ENCODE measurements at places on chromosomes 4 and X. TPM values are rescaled to one million over a fixed set of nuclear protein-coding genes. Genes with fewer than 3 reads are reported as not detected.
A peak's percentile ranks its signal among the peaks of the same experiment; 100 is the strongest.

SMAD1 gene
- total RNA-seq, result 30.5 TPM

RASGEF1B gene
- 25.0 TPM for total RNA-seq

ENOX2 gene
- total RNA-seq, result 14.7 TPM

SLC30A9 gene
- 34.1 TPM for total RNA-seq

GJB1 gene
- 160 TPM for total RNA-seq

DNA sequence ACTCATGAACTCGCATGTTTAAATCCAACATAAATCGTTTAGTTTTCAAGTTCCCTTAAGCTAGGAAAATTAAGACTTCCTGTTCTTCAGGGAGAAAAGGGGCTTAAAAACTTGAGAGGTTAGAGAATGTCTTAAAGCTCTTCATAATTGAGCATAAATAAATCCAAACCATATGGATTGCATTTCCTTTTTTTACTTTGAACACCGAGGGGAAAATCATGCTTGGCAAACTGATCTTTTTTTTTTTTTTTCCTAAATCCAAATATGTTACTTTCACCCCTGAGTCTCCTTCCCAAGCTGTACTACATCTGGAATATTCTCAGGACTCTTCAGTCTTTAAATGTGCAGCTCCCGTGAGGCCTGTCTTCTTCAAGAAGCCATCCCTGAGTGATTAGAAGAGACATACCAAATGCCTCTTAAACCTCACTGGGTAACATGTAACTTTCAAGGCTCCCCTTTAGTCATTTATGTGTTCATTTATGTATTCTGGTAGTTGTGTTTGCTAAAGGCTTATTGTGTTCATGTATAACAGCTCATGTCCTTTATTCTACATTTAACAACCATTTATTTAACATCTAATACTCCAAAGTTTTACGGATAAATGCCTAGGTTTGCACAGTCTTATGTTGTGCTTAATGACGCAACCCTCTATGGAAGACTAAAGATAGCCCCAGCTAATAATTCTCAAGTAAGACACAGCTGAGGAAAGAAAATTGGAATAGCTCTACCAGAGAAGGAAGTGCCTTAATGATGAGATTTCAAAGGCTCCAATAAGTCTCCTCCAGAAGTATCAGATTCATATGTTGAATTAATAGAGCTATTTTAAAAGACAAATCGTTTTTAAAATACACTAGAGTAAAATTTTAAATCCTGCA is 107.0 kb downstream of the AGTR2 start:
- no peak for DNase-seq
- no peaks in the 10 kb centered on the region for H3K36me3 ChIP-seq
- H3K4me3 ChIP-seq, result no peak overlapping the region

DNA sequence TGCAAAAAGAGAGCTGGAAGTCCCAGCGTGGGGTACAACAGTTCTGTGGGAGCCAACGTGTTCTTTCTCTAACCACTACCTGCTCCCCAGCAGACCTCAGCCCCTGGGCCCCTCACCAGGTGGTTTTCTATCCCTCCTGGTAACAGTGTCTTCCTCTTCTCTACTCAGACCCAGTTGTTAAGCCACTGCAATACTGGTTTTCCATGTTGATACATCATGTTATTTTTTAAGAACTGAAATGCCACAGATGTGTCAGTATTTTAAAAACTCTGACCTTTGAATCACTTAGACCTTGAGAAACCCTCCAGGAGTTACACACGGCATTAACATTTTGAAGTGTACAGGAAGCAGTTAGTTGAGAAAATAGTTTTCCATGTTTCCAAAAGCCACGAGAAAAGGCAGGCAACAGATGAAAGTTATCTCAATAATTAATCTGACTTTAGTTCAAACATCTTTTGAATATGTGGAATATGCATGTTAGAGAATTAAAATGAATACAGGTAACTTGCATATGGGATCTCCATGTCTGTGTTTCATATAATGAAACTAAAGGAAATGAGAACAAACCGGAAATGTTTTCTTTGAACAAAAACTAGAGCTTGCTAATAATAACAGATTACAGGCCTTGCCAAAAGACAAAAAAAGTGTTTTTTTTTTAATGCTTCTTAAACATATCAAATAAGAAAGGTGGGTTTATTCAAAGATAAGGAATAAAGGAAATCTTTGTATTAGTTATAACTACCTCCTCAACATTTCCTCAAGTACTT is 108.8 kb downstream of the ZNF827 start:
- H3K4me3 ChIP-seq, result no peak overlapping the region
- no peaks in the 10 kb centered on the region for H3K36me3 ChIP-seq
- no peaks in the 10 kb centered on the region for H3K4me1 ChIP-seq
- H3K27me3 ChIP-seq, result no peaks in the 10 kb centered on the region
- no peak overlapping the region for H3K27ac ChIP-seq
- DNase-seq, result no peak

- H3K4me3 ChIP-seq, result no peak overlapping the region
- H3K27me3 ChIP-seq, result no peaks in the 10 kb centered on the region
- no peak overlapping the region for H3K27ac ChIP-seq
- H3K4me1 ChIP-seq, result peaks cover 17% of the 10 kb centered on the region
- no peak for DNase-seq
These were observed 246.2 kb downstream of the SCFD2 start for GRCh38 chr4:53119680-53120079.

- no peaks in the 10 kb centered on the region for H3K27me3 ChIP-seq
- no peak for DNase-seq
- no peak overlapping the region for H3K4me3 ChIP-seq
- no peak overlapping the region for H3K27ac ChIP-seq
- H3K36me3 ChIP-seq, result no peaks in the 10 kb centered on the region
- no peaks in the 10 kb centered on the region for H3K4me1 ChIP-seq
These were observed 321.6 kb upstream of the PCDH10 start for GRCh38 chr4:132827522-132827921.

- peaks cover 24% of the 10 kb centered on the region for H3K4me1 ChIP-seq
- H3K27ac ChIP-seq, result peak overlapping the region; percentile 65
- no peak overlapping the region for H3K4me3 ChIP-seq
- H3K27me3 ChIP-seq, result no peaks in the 10 kb centered on the region
These were observed 55.2 kb downstream of the CHST7 start for GRCh38 chrX:46628460-46629371.

- H3K36me3 ChIP-seq, result no peaks in the 10 kb centered on the region
- H3K27me3 ChIP-seq, result no peaks in the 10 kb centered on the region
- DNase-seq, result no peak
These were observed 1.0 kb downstream of the SNX12 start for GRCh38 chrX:71067089-71067488.

DNA sequence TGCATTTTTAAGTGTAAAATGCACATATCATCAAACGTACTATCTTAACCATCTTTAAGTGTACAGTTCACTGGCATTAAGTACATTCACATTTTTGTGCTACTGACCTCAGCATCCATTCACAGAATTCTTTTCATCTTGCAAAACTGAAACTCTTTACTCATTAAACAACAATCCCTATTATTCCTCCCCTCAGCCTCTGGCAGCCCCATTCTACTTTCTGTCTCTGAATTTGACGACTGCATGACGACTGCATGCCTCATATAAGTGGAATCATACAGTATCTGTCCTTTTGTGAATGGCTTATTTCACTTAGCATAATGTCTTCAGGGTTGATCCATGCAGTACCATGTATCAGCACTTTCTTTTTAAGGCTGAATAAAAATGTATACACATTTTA is 38.7 kb downstream of the CNKSR2 start:
- no peak for DNase-seq
- no peak overlapping the region for H3K27ac ChIP-seq
- H3K36me3 ChIP-seq, result no peaks in the 10 kb centered on the region

GRCh38 chrX:23578079-23578478 is 89.2 kb upstream of the PRDX4 start:
- H3K4me1 ChIP-seq, result no peaks in the 10 kb centered on the region
- H3K27ac ChIP-seq, result no peak overlapping the region
- H3K4me3 ChIP-seq, result no peak overlapping the region

GRCh38 chr4:79178760-79179159 is 147.1 kb downstream of the NAA11 start:
- no peak overlapping the region for H3K27ac ChIP-seq
- H3K36me3 ChIP-seq, result no peaks in the 10 kb centered on the region
- H3K4me3 ChIP-seq, result no peak overlapping the region
- H3K4me1 ChIP-seq, result no peaks in the 10 kb centered on the region
- no peaks in the 10 kb centered on the region for H3K27me3 ChIP-seq

DNA sequence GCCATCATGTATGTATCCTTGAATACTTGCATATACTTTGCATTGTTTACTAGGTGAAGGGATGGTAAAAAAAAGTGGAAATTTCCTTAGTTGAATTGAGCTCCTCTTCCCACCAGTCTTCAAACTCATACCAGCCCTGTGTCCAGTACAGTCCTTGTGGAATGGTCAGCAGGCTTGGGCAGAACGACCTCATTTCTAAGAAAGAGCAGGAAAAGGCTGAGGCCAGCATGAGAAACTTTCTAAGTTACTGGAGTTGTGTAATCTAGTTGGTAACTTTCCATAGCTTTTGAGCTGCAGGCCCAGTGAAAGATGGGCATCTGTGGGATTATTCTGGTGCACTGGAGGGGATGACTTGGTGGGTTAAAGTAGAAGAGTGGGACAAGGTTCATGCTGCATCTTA is 87.6 kb downstream of the DCUN1D4 start:
- H3K27ac ChIP-seq, result no peak overlapping the region
- H3K4me3 ChIP-seq, result no peak overlapping the region
- DNase-seq, result no peak
- H3K36me3 ChIP-seq, result no peaks in the 10 kb centered on the region

- no peak for DNase-seq
- H3K27me3 ChIP-seq, result no peaks in the 10 kb centered on the region
- no peaks in the 10 kb centered on the region for H3K36me3 ChIP-seq
- no peaks in the 10 kb centered on the region for H3K4me1 ChIP-seq
- no peak overlapping the region for H3K27ac ChIP-seq
- H3K4me3 ChIP-seq, result no peak overlapping the region
These were observed 566.3 kb downstream of the IL15 start for GRCh38 chr4:142202404-142203332.
